ENCODE measurements at places on chromosomes 11 and 22. TPM values are rescaled to one million over a fixed set of nuclear protein-coding genes. Genes with fewer than 3 reads are reported as not detected.

The TRIM6 gene
- 1.0 TPM for total RNA-seq

The TLCD5 gene
- 3.1 TPM for total RNA-seq

DNA sequence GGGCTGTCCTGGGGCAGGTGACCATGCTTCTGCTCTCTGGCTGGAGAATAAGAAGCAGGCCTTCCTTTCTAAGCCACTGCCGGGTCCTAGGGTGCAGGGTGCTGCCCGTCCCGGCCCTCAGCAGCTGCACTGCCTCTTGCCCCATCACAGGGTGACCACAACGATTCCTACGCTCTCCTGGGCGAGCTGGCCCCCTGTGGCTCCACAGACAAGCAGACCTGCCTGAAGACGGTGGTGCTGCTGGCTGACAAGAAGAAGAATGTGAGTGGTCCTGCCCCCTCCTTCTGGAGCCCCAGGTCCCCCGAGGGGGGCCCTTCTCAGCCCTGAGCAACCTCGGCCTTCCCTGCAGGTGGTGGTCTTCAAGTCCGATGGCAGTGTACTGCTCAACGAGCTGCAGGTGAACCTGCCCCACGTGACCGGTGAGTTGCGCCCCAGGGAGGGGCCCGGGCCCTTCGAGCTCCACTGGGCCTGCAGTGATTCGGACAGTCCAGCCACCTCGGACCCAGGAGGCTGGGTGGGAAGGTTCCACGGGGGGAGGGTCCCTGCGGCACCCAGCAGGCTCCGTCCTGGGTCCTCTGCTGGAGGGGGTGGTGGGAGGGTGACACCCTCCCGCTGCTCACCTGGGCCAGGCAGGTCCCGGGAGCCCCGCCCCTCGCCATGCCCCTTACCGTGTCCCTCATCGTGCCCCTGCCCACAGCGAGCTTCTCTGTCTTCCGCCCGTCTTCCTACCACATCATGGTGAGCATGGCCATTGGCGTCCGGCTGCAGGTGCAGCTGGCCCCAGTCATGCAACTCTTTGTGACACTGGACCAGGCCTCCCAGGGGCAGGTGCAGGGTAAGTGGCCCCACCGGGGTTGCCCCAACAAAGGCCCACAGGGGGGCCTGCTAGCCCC, 8.3 kb downstream of the MUC2 start:
- DNase-seq: peak; percentile 52
- H3K27me3 ChIP-seq: no peaks in the 10 kb centered on the region
- H3K4me1 ChIP-seq: no peaks in the 10 kb centered on the region
- H3K27ac ChIP-seq: no peak overlapping the region
- H3K36me3 ChIP-seq: no peaks in the 10 kb centered on the region

DNA sequence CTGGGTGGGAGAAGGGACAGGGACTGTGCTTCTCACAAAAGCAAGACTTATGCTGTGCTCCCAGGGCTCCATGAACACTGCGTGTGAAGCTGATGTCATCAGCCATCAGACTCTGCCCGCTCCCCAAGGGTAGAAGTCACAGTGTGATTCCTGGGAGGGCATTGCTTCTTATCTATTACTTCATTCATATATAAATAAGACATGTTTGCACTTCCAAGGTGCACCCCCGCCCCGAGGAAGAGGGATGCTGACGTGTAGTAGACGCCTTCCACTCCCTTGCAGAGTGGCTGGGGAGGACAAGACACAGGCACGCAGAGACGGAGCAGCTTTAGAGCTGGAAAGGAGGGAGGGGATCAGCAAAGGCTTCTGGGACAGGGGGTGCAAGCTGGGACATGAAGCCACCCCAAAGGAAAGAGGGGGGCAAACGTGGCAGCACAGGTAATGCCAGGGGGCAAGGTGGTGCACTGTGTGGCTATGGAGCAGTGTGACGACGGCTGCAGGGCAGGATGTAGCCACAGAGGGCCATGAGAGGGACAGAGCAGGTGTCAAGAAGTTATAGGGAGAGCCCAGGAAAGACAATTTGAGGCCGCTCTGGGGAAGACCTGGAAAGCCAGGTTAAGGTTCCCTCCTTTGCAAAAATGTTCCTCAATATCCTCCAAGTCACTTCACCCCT, 558.5 kb downstream of the MN1 start:
- peaks cover 5% of the 10 kb centered on the region for H3K4me1 ChIP-seq
- H3K27me3 ChIP-seq: no peaks in the 10 kb centered on the region
- no peak overlapping the region for H3K27ac ChIP-seq
- H3K4me3 ChIP-seq: no peak overlapping the region
- no peaks in the 10 kb centered on the region for H3K36me3 ChIP-seq
- no peak for DNase-seq

DNA sequence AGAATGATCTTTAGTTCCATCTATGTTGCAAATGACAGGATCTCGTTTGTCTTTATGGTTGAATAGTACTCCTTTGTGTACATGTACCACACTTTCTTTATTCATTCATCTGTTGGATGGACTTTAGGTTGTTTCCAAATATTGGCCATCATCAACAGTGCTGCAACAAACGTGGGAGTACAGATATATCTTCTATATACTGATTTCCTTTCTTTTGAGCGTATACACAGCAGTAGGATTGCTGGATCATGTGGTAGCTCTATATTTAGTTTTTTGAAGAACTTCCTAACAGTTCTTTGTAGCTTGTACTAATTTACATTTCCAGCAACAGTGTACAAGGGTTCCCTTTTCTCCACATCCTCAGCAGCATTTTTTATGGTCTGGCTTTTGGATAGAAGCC, 407.5 kb upstream of the ANO5 start:
- no peak overlapping the region for H3K4me3 ChIP-seq
- no peaks in the 10 kb centered on the region for H3K27me3 ChIP-seq
- H3K36me3 ChIP-seq: no peaks in the 10 kb centered on the region
- no peak for DNase-seq
- H3K4me1 ChIP-seq: no peaks in the 10 kb centered on the region

DNA sequence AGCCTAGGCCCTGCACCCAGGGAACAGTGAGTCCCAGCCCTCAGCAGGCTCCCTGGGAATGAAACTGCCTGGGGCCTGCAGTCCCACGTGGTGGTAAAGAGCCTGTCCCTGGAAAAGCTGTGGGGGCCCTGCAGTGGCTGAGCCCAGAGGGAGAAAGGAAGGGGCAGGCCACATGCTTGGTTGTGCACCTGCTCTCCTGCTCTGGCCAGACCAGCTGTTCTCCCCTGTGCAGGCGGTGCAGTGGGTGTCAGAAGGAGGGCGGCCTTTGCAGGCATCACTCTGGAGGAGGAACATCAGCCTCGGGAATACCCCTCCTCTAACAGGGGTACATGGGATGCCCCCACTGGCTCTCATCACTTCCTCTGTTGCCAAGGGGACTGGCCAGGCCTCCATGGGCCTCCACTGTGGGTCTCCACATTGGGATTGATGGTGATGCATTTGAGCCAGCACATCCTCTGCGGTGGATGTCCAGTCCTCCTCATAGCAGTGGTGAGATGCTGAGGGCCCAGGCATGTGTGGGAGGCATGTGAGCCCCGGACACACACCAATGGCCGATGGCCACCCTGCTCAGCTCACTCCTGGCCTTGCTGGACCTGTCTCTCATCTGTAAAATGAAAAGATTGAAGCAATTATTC, 690.4 kb downstream of the BRD1 start:
- H3K27ac ChIP-seq: no peak overlapping the region
- no peak for DNase-seq
- no peaks in the 10 kb centered on the region for H3K36me3 ChIP-seq
- H3K4me3 ChIP-seq: no peak overlapping the region

DNA sequence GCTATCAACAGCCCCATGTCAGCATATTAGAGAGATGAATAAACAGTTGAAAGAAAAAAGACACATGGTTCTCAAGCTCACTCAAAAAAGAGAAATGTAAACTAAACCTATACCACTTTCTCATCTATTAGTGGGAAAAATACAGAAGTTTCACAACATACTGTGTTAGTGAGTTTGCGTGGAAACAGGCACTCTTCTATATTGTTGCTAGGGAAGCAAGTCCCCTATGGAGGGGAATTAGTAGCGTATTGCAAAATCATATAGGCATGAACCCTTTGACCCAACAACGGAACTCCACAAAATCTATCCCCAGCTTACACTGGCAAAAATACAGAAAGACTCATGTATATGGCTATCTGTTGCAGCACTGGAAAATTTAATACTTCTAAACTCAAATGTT, 14.2 kb upstream of the RFPL2 start:
- H3K4me3 ChIP-seq: no peak overlapping the region
- H3K27ac ChIP-seq: no peak overlapping the region
- H3K36me3 ChIP-seq: no peaks in the 10 kb centered on the region
- no peaks in the 10 kb centered on the region for H3K27me3 ChIP-seq

The CHADL gene
- total RNA-seq: 0.80 TPM

GRCh38 chr11:123438131-123438627, 8.1 kb downstream of the GRAMD1B start:
- H3K36me3 ChIP-seq: no peaks in the 10 kb centered on the region
- no peak overlapping the region for H3K4me3 ChIP-seq
- no peaks in the 10 kb centered on the region for H3K4me1 ChIP-seq
- no peak for DNase-seq

GRCh38 chr22:23579870-23580575, at the start of gene IGLL1:
Gene IGLL1 (minus strand): TSS chr22:23580290. CDS start chr22:23580190, 100 bp downstream.
- H3K27ac ChIP-seq: no peak within 1 kb of the TSS
- no peaks in the 10 kb centered on the region for H3K4me1 ChIP-seq
- DNase-seq: no peak
- H3K36me3 ChIP-seq: no peaks in the 10 kb centered on the region
- no peaks in the 10 kb centered on the region for H3K27me3 ChIP-seq
- no peak within 1 kb of the TSS for H3K4me3 ChIP-seq

The MS4A15 gene
- 1.6 TPM for total RNA-seq

DNA sequence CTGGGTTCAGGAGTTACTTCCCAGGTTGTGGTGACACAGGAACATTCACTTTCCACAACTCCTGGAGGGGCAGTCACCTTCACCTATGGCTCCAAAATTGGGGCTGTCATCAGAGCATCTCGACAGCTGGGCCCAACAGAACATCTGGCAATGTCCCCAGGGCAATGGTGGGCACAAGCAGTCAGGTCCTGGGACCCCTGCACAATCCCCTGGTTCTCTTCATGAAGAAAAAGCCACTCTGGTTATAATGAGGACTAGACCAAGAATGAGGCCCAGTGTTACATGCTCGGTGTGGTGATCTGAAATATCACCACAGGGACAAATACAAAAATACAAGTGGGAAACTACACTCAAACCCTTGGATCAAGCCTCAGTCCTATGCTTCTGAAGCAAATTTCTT, 89.0 kb upstream of the VPREB1 start:
- H3K4me1 ChIP-seq: no peaks in the 10 kb centered on the region
- no peaks in the 10 kb centered on the region for H3K36me3 ChIP-seq
- DNase-seq: no peak
- H3K4me3 ChIP-seq: no peak overlapping the region

DNA sequence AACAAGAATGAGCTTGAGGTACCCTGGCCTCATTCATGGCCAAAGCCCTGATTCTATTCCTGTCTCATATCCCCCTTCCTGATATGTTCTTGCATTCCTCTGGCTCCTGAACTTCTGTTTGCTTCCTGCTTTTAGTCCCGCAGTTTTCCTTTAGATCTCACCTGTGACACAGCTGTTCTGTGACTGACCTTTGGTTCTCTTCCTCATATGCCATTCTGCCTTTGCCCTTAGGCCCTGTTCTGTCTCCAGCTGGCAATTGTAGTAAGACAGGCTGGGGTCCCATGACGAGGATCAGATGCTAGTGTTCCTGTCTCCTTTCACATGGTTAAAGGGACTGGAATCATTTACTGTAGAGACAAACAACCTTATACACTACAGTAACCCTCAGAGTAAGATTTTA, 59.0 kb upstream of the PDE3B start:
- peak; percentile 67 for DNase-seq
- no peak overlapping the region for H3K4me3 ChIP-seq
- no peaks in the 10 kb centered on the region for H3K4me1 ChIP-seq
- H3K27me3 ChIP-seq: no peaks in the 10 kb centered on the region

GRCh38 chr11:106503901-106504300, 426.4 kb downstream of the AASDHPPT start:
- DNase-seq: no peak
- no peaks in the 10 kb centered on the region for H3K27me3 ChIP-seq
- no peaks in the 10 kb centered on the region for H3K36me3 ChIP-seq
- no peak overlapping the region for H3K27ac ChIP-seq
- no peaks in the 10 kb centered on the region for H3K4me1 ChIP-seq
- no peak overlapping the region for H3K4me3 ChIP-seq

GRCh38 chr11:9344061-9344680, 29.8 kb upstream of the TMEM41B start:
- H3K4me3 ChIP-seq: no peak overlapping the region
- no peaks in the 10 kb centered on the region for H3K27me3 ChIP-seq
- no peak for DNase-seq
- no peaks in the 10 kb centered on the region for H3K4me1 ChIP-seq
- H3K36me3 ChIP-seq: no peaks in the 10 kb centered on the region

The CARD16 gene
- total RNA-seq: 43.3 TPM

The KCNK4 gene
- total RNA-seq: not detected

DNA sequence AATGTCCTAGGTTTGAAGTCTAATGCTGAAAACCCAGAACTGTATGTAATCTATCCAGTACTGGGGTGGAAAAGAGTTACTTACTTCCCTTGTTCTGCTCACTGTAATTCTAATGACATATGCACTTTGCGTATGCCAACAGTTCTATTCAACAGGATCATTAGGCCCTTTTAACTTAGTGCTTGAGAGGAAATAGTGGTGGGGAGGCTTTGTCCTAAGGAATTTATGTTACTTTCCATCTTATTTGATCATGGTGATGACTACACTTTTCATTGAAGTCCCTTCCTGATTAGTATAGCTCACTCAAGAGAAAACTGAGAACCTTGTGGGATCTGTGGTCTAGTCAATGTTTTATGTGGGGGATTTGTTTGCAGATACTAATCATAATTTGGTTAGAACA, 348.2 kb downstream of the GUCY1A2 start:
- no peak for DNase-seq
- no peaks in the 10 kb centered on the region for H3K36me3 ChIP-seq
- no peak overlapping the region for H3K4me3 ChIP-seq
- no peaks in the 10 kb centered on the region for H3K27me3 ChIP-seq

GRCh38 chr11:133692126-133692934, 153.0 kb downstream of the SPATA19 start:
- no peak for DNase-seq
- no peaks in the 10 kb centered on the region for H3K4me1 ChIP-seq
- no peaks in the 10 kb centered on the region for H3K27me3 ChIP-seq
- H3K27ac ChIP-seq: no peak overlapping the region
- H3K4me3 ChIP-seq: no peak overlapping the region
- no peaks in the 10 kb centered on the region for H3K36me3 ChIP-seq

- H3K27me3 ChIP-seq: no peaks in the 10 kb centered on the region
- H3K4me3 ChIP-seq: no peak overlapping the region
- no peaks in the 10 kb centered on the region for H3K36me3 ChIP-seq
- H3K4me1 ChIP-seq: no peaks in the 10 kb centered on the region
Measured at GRCh38 chr22:33832558-33833151, 87.6 kb downstream of the LARGE1 start.

DNA sequence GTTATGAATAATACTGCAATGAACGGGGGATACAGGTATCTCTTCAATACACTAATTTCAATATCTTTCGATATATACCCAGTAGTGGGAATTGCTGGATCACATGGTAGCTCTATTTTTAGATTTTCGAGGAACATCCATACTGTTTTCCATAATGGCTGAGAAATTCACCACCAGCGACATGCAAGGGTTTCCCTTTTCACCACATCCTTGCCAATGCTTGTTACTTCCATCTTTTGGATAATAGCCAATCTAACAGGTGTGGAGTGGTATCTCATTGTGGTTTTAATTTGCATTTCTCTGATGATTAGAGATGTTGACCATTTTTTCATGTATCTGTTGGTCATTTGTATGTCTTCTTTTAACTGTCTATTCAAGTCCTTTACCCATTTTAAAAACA, 5.9 kb downstream of the IL10RA start:
- no peaks in the 10 kb centered on the region for H3K36me3 ChIP-seq
- H3K27me3 ChIP-seq: no peaks in the 10 kb centered on the region
- H3K4me3 ChIP-seq: peak overlapping the region; percentile 57
- H3K4me1 ChIP-seq: no peaks in the 10 kb centered on the region

The NPAS4 gene
- total RNA-seq: not detected
